ENCODE measurements at places on chromosomes 3 and 15.

- DNase-seq, result no peak
Observed at GRCh38 chr3:56366641-56367162, 101.6 kb downstream of the ERC2 start.

- no peak for DNase-seq
Observed at GRCh38 chr15:23397779-23398178, 43.2 kb downstream of the GOLGA8S start.

- no peak for DNase-seq
Observed at GRCh38 chr3:152328841-152329240, 60.1 kb downstream of the MBNL1 start.

- DNase-seq, result no peak
Observed at GRCh38 chr3:42697289-42698051, 5.1 kb downstream of the HHATL start.

DNA sequence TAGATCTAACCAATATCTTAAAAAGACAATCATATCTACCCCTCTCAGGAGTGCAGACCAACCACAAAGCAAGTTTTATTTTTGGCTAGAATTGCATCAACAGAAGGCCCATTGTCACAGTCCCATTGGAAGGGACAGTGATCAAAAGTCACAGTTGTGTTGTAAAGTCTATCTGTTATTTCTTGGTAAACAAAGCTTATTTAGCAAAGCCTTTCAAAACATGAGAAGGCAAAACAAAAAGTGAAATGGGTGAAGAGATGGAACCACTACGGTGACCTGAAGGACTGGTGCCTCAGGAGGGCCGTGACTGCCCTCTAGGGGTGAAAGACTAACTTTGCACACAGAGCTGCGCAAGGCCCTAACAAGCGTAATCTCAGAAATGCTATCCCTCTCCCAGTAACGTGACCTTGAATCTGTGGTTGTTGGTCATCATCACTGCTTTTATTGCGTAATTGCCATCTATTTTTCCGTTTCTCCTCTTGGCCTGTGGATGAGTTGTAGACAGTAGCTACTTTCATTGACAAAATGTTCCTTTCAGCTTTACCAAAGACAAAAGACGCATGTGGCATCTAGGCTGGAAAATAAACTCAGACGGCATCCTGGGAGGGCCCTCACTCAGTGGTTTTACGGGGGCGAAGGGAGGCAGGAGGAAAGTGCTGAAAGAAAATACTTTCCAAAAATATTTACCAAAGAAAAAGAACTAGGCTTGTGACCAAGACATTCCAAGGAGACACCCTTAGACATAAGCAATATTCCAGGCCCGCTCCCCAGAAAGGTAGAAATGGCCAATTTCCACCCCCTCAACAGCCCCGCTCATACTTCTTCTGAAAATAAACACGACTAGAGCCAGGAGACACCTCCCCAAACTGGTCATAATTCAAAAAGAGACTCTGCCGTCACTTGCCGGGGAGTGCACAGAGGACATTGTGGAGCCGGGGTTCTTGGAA is 79.4 kb downstream of the FRMD4B start:
- peak; percentile 50 for DNase-seq

DNA sequence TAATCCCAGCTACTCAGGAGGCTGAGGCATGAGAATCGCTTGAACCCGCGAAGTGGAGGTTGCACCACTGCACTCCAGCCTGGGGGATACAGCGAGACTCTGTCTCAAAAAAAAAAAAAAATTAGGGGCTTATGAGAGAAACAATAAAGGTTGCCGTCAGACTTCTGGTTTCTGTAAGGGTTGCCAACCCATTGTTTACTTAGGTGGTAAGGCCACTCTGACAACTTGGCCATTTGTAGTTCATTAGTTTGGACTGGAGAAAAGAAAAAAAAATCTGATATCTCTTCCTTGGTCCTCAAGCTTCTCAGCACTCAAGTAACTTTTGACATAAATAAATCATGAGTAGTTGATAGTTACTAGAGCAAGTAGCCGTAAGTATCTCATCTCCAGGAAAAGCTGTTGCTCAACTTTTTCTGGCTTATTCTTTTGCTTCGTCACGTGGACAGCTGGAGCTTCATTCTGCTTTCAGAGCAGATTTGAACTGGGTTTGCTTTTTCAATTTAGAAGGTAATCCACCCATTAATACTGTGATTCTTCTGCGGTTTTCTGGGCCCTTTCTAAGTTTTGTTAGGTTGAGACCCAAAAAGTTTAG is 9.4 kb downstream of the SNX1 start:
- DNase-seq, result no peak

GRCh38 chr15:40028193-40028592 is 10.8 kb downstream of the SRP14 start:
- no peak for DNase-seq

DNA sequence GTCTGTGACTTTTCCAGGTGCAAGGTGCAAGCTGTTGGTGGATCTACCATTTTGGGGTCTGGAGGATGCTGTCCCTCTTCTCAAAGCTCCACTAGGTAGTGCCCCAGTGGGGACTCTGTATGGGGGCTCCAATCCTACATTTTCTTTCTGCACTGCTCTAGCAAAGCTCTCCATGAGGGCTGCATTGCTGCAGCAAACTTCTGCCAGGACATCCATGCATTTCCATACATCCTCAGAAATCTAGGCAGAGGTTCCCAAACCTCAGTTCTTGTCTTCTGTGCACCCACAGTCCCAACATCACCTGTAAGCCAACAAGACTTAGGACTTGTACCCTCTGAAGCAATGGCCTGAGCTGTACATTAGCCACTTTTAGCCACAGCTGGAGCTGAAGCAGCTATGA is 694.5 kb upstream of the BCHE start:
- DNase-seq, result no peak

DNA sequence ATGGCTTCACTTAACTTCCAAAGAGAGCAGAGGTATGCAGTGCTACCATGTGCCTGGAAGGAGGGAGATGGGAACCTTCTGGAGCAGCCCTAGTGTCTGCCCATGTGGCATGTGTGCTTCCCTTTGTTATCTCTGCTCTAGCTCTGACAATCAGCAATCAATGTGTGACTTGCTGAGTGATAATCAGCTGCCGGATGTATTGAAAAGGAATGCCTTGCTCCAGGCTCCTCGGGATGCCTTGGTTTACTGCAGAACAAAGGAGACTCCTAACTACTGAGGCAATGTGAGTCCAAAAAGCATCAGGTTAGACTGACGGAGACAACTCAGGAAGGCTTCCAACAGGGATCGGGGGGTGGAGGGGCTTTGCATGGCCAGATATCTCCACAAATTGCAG is 36.0 kb upstream of the CORO2B start:
- no peak for DNase-seq

DNA sequence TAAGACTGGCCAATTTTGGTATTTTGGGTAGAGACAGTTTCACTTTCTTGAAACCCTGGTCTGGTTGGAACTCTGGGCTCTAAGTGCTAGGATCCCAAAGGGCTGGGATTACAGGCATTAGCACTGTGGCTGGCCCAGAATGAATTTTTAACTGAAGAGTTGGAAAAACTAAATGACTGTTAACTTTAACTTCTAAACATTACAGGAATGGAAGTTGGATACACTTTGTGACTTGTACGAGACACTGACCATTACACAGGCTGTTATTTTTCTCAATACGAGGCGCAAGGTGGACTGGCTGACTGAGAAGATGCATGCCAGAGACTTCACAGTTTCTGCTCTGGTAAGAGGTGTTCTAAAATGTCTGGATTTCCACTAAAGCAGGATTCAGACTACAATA is 3.5 kb downstream of the EIF4A2 start:
- no peak for DNase-seq

GRCh38 chr15:66774001-66774814 is 72.2 kb downstream of the SMAD6 start:
- DNase-seq, result peak; percentile 28

GRCh38 chr3:54901906-54902685 is 25.8 kb downstream of the LRTM1 start:
- no peak for DNase-seq

GRCh38 chr3:66372681-66373350 is 128.0 kb downstream of the LRIG1 start:
- DNase-seq, result peak; percentile 22

GRCh38 chr3:27985369-27986035 is 255.9 kb upstream of the CMC1 start:
- DNase-seq, result no peak

- DNase-seq, result no peak
Observed at GRCh38 chr3:40660554-40660953, 135.8 kb downstream of the ZNF621 start.

DNA sequence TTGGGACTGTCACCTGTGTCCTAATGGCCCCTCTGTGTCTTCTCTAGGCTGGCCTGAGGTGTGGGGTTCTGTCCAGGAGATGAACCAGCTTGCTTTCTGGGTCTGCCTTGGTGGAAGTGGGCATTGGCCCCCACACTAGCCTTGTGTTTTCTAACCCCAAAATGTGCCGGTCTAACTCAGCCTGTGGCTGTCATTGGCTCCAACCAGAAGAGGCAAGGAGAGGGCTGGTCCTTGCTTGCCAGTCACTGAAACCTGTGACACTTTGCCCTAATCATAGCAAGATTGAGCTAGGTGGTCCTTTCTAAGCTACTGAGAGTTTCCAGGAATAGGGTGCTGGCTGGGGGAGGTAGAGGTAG is 2.2 kb downstream of the C15orf39 start:
- DNase-seq, result no peak

- no peak for DNase-seq
Observed at GRCh38 chr3:169494982-169495381, 168.5 kb downstream of the MECOM start.

- no peak for DNase-seq
Observed at GRCh38 chr3:197023241-197023997, 6.2 kb downstream of the MELTF start.

DNA sequence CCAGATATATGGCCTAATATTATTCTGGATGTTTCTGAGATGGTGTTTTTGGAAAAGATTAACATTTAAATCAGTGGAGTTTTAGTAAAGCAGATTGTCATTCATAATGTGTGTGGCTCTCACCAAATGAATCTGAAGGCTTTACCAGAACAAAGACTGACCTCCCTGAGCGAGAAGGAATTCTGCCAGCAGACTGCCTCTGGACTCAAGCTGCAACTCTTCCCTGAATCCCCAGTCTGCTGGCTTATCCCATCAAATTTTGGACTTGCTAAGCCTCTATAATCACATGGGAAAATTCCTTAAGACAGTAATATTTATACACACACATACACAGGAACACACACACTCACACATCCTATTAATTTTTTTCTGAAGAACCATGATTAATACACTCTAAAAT is 102.3 kb downstream of the FAM174B start:
- DNase-seq, result no peak

- DNase-seq, result no peak
Observed at GRCh38 chr3:5047764-5048419, 68.7 kb downstream of the BHLHE40 start.

GRCh38 chr15:62389885-62390790 is 225.1 kb upstream of the C2CD4B start:
- DNase-seq, result peak; percentile 35

DNA sequence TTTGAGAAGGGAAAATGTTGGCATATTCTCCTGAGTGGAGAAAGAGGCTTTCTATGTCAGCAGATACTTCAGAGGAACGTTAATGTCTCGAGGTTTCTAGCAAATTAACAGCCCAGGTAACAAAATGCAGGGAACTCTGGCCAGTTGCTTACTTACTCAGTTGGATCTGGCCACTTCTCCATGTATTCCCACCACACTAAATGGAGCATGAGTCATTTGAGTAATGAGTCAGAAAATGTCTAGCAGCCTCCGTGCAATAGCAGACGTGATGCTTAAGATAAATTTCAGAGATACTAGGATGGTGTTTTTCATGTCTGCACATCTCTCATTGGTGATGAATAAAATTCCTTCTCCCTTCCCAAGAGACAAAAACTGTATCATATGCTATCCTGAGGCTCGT is 671.5 kb downstream of the FHIT start:
- DNase-seq, result no peak

GRCh38 chr15:27575521-27575920 is 523.6 kb downstream of the OCA2 start:
- DNase-seq, result no peak

DNA sequence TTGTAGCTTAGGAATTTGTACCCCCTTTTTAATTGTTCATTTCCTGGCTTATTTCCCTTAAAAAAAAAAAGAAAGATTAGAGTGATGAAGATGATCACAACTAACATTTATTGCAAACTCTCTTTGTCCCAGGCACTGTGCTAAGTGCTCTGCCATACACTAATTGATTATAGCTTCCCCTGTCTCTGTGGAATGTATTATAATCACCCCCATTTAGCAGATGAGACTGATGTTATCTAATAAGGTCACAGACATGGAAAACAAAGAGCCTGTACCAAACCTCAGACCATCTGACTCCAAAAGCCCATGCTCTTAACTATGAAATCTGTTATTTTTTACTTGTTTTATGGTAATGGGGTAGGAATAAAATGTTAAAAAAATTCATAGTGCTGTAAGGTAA is 53.1 kb downstream of the TRAK1 start:
- no peak for DNase-seq

DNA sequence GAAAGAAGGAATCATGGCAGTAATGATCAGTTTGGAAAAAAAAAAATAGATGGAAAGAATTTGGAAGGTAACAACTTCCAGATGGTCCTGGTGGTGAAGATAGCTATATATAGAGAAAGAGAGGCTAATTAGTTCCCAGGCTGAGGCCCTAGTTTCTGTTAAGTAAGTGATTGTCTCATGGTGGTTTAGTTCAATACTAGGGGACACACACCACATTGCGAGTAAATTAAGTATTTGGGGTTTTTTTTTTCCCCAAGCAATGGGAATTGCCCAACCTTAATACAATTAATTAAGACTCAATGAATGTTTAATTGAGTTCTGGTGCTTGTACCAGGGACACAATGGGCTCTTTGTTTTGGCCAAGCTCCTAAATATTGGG is 143.8 kb upstream of the WNT5A start:
- no peak for DNase-seq

DNA sequence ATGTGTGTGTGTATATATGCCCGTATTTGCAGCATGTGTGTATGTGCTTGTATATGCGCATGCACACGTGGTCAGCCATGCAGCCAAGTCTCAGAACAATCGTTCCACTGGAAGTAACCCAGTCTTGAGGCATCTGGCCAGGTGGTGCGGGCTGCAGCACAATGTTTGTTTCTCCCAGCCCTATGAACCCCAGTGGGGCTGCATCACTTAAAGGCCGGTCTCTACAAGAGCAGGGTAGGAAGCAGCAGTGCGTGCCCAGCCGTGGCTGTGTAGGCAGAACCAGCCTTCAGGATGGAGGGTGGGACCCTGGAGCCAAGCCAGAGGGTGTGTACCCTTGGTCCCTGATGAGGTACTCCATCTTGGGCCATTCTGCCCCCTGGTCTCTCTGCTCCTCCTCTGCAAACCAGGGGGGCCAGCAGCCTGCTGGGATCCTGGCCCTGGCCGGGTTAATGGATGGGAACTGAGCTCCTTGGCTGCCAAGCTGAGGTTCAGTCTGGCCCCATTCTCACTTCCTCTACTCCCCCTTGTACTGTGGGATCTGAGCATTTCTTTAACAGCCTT is 11.8 kb downstream of the KLF13 start:
- no peak for DNase-seq

DNA sequence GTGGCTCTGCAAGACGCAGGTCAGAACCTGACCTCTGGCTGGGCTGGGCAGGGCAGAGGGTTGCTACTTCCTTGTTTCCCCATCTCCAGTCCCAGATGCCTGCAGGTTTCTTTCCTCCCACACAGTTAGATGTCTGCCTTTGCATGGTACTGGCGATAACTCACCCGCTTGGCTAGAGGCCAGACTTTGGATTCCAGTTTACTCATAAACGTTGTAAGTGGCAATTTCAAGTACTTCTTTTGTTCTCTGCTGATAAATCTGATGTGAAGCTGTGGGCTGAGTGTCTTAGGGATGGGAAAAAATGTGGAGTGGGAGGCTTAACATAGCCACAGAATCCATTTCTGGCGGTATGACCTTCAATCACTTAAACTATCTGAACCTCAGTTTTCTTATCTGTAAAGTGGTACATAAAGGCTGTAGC is 194.2 kb downstream of the EBLN2 start:
- DNase-seq, result no peak
